ENCODE measurements at places on chromosomes 16 and 17.

GRCh38 chr16:82703871-82704768 lies 77.4 kb downstream of the CDH13 start:
- no peak for DNase-seq

- DNase-seq = no peak
Measured at GRCh38 chr17:81852237-81852636, 8.1 kb downstream of the P4HB start.

GRCh38 chr17:29243792-29244191 lies 2.9 kb upstream of the CRYBA1 start:
- no peak for DNase-seq

GRCh38 chr17:47663912-47664623 lies 14.3 kb downstream of the KPNB1 start:
- peak; percentile 47 for DNase-seq

DNA sequence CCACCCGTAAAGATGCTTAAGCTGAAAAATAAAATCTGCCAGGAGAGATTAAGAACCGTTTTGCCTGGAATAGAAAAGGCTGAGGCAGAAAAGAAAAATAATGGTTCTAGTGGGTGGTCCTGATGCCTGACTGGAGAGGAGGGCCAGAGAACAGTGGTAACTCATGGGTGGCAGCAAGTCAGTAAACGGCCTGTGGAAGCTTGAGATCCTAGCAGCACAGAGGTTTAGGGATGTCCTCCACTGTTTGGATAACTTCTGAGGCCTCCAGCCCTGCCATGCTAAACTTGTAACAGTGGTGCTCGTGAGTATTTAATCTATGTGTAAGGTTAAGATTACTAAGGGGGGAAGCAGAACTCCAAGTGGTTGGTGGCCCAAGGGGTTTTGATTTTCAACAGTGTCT lies 21.2 kb upstream of the PHAF1 start:
- no peak for DNase-seq

DNA sequence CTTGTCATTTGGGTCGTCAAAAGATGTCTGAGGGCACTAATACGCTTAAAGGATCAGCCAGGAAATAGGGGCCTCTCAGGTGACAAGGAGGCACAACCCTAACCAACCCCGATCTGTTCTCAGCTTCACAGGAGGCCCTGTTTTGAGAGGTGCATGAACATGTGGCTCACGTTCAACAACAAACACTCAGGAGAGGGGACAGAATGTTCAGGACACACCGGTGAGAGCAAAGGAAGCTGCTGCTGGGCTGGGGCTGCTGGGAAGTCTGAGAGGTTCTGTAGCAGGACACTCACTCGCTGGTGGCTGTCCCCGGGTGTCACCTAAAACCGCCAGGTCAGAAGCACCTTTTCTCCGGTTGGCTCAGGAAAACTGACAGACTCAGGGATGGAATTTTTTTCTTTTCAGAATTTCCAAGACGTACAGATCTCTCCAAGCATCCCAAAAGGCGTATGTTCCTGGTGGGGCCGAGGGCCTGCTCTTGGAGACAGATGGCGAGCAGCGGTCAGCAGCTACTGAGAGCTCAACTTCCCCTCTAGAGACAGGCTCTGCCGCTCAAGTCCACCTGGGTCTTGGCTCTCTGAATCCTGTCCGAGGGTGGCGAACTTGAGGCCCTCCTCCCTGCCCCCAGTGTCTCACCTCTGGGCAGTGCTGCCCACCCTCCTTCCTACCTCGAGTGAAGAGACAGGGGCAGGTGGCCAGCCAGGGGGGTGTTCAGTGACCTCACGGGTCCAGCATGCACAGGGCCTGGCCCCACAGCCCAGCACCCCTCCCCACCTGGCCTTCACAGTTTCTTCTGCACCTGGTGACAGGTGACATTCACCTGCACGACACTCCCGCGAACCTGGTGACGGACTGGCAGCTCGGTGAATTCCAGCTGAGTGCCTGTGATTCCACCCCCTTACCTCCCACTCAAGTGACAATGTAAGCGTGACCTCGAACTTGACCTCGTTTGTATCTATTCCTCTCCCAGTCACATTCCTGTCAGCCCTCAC lies 22.9 kb downstream of the CLUH start:
- DNase-seq = no peak

DNA sequence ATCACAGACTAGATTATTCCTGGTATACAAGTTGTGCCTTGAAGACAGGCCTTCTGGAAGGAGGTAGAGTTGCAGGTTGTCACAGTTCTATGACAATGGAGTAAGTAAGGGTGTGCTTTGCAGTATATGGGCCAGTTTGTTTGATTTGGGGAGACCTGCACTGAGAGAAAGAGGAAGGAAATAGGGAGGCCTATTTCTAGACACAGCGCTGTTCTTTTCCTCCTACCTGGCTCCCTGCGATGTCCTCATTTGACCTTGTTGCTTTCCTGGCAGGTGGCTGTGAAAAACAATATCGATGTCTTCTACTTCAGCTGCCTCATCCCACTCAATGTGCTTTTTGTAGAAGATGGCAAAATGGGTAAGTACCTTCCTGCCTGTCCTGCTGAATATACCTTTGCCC lies 22.5 kb upstream of the RASL10B start:
- no peak for DNase-seq

GRCh38 chr17:78040440-78041385 lies 82.2 kb downstream of the TNRC6C start:
- peak; percentile 35 for DNase-seq

Measured in stimulated activated CD4-positive, alpha-beta T cell treated with anti-CD3 and anti-CD28 coated beads, Interleukin-4, amount 100 ng/mL, for 1 hour (primary cell).